ENCODE measurements at places on chromosomes 3 and 15. TPM values are rescaled to one million over a fixed set of nuclear protein-coding genes. Genes with fewer than 3 reads are reported as not detected.
A peak's percentile ranks its signal among the peaks of the same experiment; 100 is the strongest.

Gene ST8SIA2
- not detected for total RNA-seq

Gene PCOLCE2
- total RNA-seq, result 17.1 TPM

DNA sequence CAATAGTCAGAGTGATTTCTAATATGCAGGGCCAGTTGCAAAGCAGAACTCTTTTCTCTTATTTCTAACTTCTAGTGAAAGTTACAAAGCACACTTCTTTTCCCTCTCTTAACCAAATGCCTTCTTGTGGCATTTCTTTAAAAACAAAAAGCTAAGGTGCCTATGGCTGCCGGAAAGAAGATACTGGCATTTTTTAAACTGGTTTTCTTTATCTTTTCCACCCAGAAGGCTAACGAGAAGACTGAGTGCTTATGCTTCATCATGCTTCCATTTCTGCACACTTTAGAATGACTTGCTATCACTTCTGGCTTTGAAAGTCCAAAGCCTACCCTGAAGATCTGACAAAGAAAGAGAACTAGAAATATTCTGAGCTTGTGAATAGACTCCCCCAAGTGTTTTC lies 141.3 kb downstream of the P2RY1 start:
- no peak for DNase-seq

- DNase-seq, result no peak
Observed at GRCh38 chr3:171095063-171095462, 68.5 kb upstream of the SLC2A2 start.

DNA sequence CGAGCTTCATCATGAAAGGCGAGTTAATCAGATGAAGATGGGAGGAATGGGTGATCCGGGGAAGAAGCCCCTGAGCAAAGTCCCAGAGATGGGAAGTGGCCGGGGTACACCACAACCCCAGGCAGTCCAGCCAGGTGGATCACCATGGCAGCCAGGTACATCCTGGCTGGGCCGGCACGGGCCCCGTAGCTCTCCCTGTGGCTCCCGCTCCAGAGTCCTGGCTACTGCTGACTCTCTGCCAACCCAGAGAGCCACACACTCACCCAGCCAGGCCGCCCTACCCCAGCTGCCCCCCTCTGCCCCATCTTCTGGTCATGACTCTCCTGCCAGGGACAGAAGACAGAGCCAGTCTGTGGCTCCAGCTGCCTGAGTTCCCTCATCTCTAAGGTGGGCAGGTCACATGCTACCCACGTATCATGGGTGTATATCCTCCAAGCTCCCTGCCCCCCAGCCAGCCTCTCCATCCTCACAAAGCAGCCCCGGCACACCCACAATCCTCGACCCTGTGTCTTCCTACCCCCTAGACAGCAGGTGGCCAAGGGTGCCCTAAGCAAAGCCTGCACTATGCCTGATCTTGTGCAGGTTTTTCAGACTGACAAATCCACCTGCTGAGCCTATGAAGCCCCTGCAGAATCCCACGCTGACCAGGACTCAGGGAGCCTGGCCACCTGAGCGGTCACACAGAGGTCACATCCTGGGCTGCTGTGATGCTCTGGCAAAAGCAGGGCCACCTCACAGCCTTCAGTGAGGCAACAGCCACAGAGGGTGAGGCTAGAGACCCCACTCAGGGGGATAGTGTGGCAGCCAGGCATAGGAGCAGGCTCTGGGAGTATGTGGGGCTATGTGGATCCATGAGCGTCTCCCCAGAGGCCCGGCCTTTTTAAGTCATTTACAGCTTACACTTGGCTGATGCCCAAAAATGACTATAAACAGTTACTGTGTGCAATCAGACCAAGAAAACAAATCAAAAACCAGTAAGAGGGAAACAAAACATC lies 13.2 kb downstream of the XXYLT1 start:
- DNase-seq, result peak; percentile 84

DNA sequence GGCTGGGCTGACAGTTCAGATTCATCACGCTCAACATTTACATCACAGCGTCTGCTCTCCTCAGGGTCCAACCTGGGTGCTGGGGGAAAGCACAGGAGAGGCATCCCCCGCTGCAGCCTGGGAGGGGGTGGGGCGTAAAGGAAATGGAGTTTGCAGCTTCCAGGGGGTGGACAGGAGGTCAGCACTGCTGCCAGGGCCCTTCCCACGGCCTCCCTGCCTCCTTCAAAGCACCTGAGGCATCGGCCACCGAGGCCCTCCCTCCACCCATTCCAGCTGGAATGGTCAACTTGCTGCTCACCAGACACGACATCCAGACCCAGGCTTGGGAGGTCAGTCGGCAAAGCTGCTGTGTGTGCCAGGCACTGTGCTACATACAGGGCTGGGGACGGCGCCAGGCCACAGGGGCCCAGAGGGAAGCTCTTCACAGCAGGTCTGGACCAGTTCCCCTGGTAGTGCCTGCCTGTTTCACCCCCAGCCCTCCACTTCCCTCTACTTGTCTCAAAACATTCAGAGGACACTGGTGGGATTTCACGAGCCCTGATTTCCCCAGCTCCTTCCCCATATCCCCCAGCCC lies 120.7 kb downstream of the ANP32A start:
- DNase-seq, result no peak

Measured in lower leg skin (tissue), 4 donors.